Upper lobe of left lung (tissue), 6 donors: ENCODE measurements at places on chromosomes 1 and 21. TPM values are rescaled to one million over a fixed set of nuclear protein-coding genes. Genes with fewer than 3 reads are reported as not detected.

- H3K4me1 ChIP-seq, result peaks cover 42% of the 10 kb centered on the region
- no peak overlapping the region for H3K27ac ChIP-seq
- no peaks in the 10 kb centered on the region for H3K36me3 ChIP-seq
Observed at GRCh38 chr1:225774281-225775147, 3.1 kb upstream of the SRP9 start.

DNA sequence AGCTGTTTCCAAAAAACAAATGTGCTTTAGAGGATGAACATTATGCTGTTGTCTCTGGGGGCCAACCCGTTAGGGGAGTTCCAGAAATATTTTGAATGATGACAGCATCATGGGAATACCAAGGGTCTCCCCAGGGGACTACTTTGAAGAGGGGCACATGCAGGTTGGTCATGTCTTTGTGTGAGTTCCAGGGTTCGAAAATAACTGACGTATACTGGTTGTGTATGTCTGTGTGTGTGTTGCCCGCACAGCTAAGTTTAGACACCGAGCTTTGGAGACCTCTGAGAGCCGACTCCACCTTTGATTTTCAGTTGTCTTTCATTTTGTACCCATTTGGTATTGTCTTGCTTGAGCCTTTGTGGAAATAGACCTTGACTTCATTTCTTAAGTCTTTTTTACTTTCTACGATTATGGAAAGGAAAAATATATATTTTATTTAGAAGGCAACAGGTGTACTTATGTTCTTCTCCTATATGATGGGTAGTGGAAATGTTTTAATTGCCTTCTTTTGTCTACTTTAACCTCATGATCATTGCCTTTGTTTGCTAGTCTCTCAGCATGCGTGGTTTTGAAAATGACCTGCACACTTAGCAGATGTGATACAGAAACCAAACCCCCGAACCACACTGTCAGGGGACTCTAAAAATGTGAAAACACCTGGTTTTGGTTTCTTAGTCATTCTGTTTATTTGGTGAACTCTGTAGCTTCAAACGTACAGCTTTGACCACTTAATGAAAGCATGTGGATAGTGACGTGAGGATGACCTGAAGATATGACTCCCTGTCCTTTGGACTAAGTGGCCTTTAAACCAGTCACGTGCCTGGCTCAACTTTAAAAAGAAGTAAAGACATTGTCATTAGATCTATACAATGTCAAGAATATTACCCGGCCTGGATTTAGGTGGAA lies 56.5 kb downstream of the GALNT2 start:
- no peaks in the 10 kb centered on the region for H3K27me3 ChIP-seq
- H3K4me1 ChIP-seq, result peaks cover 15% of the 10 kb centered on the region
- no peak for DNase-seq
- H3K36me3 ChIP-seq, result no peaks in the 10 kb centered on the region
- no peak overlapping the region for H3K27ac ChIP-seq

GRCh38 chr1:246215510-246215903 lies 291.6 kb downstream of the SMYD3 start:
- no peak overlapping the region for H3K4me3 ChIP-seq
- no peak overlapping the region for H3K27ac ChIP-seq
- DNase-seq, result no peak
- no peaks in the 10 kb centered on the region for H3K36me3 ChIP-seq

- H3K27ac ChIP-seq, result no peak overlapping the region
- H3K4me1 ChIP-seq, result no peaks in the 10 kb centered on the region
- DNase-seq, result no peak
- H3K4me3 ChIP-seq, result no peak overlapping the region
Observed at GRCh38 chr1:177490036-177490639, 319.4 kb downstream of the BRINP2 start.

GRCh38 chr1:51264451-51264850 lies 28.4 kb downstream of the RNF11 start:
- no peaks in the 10 kb centered on the region for H3K36me3 ChIP-seq
- DNase-seq, result no peak
- no peak overlapping the region for H3K4me3 ChIP-seq
- H3K4me1 ChIP-seq, result peaks cover 47% of the 10 kb centered on the region
- H3K27ac ChIP-seq, result no peak overlapping the region
- no peaks in the 10 kb centered on the region for H3K27me3 ChIP-seq

HRNR gene
- total RNA-seq, result not detected

FCRL1 gene
- total RNA-seq, result 1.2 TPM

FCN3 gene
- total RNA-seq, result 660 TPM
